ENCODE measurements at places on chromosomes 12 and 14. TPM values are rescaled to one million over a fixed set of nuclear protein-coding genes. Genes with fewer than 3 reads are reported as not detected.
A peak's percentile ranks its signal among the peaks of the same experiment; 100 is the strongest.

DNA sequence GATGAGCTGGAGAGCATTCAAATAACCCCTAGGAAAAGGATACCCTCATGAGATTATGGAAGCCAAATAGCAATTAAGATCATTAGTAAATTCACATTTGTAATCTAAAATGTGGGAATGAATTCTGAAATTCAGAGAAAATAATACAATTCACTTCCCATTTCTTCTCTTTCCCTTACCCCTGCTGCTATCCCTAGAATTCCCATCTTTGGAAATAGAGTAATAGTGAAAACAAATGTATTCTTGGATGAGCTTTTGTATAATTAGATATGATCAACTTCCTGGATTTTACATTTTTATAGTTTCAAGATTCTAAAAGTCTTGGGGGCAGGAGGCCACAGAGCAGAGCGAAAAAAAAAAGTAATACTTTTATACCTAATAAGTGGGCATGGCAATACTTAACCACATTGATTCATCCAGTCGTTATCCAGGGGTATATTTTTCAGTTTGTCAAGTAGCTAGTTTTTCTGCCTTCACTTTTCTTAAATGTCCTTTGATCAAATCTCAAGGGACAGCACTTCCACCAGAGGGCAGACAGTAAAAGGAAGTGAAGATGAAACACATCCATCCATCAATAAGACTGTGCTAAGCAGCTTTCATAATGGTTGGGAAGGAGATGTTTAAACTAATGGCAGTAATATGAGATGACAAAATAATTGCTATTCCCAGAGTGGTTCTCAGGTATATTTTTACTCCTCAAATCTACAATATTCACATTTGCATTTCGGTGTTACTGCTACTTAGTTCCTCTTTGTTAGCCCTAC, 401.3 kb downstream of the DIO2 start:
- no peak for DNase-seq
- no peaks in the 10 kb centered on the region for H3K4me1 ChIP-seq
- no peak overlapping the region for H3K27ac ChIP-seq
- no peak overlapping the region for H3K4me3 ChIP-seq
- H3K36me3 ChIP-seq: no peaks in the 10 kb centered on the region
- H3K27me3 ChIP-seq: no peaks in the 10 kb centered on the region

DNA sequence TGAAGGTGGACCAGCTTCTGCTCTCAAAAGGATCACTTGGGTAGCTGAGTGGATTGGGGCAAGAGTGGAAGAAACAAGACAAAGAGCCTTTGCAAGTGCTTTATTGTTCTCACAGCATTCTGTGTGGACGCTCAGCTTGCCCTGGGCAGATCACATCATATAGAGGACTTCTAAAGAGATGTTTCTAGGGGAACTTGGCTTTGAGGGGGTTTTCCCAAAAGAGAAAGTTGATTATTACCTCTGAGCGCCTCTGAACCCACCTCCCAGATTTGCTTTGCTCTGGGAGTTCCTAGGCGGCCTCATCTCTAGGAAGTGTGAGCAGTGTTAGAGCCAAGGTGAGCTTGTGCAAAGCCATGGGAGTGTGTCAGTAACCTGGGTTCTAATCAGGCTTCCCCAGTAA, 81.7 kb downstream of the RIN3 start:
- H3K4me1 ChIP-seq: no peaks in the 10 kb centered on the region
- H3K27ac ChIP-seq: no peak overlapping the region
- H3K4me3 ChIP-seq: no peak overlapping the region
- no peaks in the 10 kb centered on the region for H3K36me3 ChIP-seq

DNA sequence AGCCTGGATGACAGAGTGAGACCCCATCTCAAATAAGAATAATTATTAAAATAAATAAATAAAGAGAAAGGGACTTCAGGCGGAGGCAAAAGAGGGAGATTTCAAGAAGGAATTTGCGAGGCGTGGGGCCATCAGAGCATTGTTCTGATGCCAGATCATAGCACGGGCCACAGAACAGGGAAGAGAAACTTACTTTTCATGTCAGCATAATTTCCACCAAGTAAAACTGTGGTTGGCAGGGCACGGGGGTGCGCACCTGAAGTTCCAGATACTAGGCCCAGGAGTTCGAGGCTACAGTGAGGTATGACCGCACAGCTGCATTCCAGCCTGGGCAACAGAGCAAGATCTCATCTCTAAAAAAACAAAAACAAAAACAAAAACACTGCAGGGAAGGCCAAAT, 11.0 kb upstream of the PLBD1 start:
- no peaks in the 10 kb centered on the region for H3K4me1 ChIP-seq
- no peaks in the 10 kb centered on the region for H3K36me3 ChIP-seq
- no peaks in the 10 kb centered on the region for H3K27me3 ChIP-seq

DNA sequence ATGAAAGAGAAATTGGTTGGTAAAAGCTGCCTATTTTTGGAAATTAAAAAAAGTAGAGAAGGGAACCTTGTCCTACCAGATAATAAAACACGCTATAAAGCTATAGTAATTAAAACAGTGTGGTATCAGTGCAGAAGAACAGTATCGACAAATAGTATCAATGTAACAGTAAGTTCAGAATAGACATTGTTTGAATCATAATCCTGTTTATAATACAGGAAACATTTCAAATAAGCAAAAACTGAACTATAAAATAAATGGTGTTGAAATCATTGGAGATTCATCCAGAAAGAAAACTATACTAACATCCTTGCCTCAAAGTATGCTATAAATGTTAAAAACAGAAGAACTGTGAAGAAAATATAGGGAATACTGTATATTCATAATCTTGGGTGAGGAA, 54.2 kb upstream of the NAP1L1 start:
- H3K4me3 ChIP-seq: no peak overlapping the region
- H3K4me1 ChIP-seq: no peaks in the 10 kb centered on the region
- H3K27me3 ChIP-seq: no peaks in the 10 kb centered on the region

GRCh38 chr14:21525571-21525961, 580 bp downstream of the SALL2 start:
- peaks cover 21% of the 10 kb centered on the region for H3K27me3 ChIP-seq
- H3K4me1 ChIP-seq: peaks cover 3% of the 10 kb centered on the region
- no peaks in the 10 kb centered on the region for H3K36me3 ChIP-seq
- H3K27ac ChIP-seq: no peak overlapping the region

- H3K36me3 ChIP-seq: no peaks in the 10 kb centered on the region
- no peak for DNase-seq
- H3K27me3 ChIP-seq: no peaks in the 10 kb centered on the region
- H3K4me1 ChIP-seq: no peaks in the 10 kb centered on the region
- H3K27ac ChIP-seq: no peak overlapping the region
Measured at GRCh38 chr12:108240027-108240785, 98.9 kb downstream of the CMKLR1 start.

- H3K4me3 ChIP-seq: no peak overlapping the region
- H3K27ac ChIP-seq: no peak overlapping the region
- no peaks in the 10 kb centered on the region for H3K36me3 ChIP-seq
- no peaks in the 10 kb centered on the region for H3K27me3 ChIP-seq
Measured at GRCh38 chr14:88934351-88934806, 109.9 kb downstream of the TTC8 start.

GRCh38 chr12:113359939-113360748, 1.8 kb downstream of the PLBD2 start:
- H3K27ac ChIP-seq: no peak overlapping the region
- no peak for DNase-seq
- H3K4me1 ChIP-seq: peaks cover 6% of the 10 kb centered on the region
- H3K4me3 ChIP-seq: no peak overlapping the region

- no peaks in the 10 kb centered on the region for H3K27me3 ChIP-seq
- H3K36me3 ChIP-seq: no peaks in the 10 kb centered on the region
- no peak for DNase-seq
- no peak overlapping the region for H3K27ac ChIP-seq
- H3K4me3 ChIP-seq: no peak overlapping the region
Measured at GRCh38 chr14:68942296-68943035, 36.6 kb downstream of the ACTN1 start.

DNA sequence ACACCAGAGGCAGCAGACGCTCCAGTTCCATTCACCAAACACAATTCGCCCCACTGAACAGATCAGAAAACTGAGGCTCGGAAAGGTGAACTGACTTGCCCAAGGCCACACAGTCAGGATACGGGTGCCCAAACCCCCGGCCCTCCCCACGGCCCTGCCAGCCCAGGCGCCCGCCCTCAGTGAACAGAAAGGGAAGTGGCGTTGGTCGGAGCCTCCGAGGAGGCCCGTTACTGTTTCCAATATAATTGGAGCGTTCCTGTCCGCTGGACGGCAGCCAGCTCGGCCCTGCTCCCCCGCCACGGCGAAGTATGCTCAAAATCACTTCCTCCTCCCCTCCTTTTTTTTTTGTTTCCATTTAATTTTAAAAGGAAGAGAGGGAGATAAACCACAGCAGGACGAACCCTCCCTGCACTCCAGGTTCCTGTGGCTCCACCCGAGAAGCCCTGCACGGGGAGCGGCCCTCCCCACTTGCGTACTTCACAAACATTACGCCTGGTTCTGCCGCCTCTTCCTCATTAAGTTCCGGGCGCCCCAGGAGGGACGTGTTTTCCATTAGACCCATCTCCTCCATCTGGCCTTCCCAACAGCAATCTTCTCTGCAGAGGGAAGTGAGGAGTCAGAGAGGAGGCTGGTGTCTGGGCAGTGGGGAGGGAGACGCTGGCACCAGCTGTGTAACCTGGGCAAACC, 61.1 kb downstream of the NCOR2 start:
- no peak overlapping the region for H3K4me3 ChIP-seq
- DNase-seq: peak; percentile 75
- H3K27ac ChIP-seq: peak overlapping the region; percentile 51
- H3K36me3 ChIP-seq: no peaks in the 10 kb centered on the region

Gene CFAP73
- not detected for total RNA-seq

Gene EML1
- 47.8 TPM for total RNA-seq

Gene HSPA2
- 8.2 TPM for total RNA-seq

Gene KRT75
- not detected for total RNA-seq

Gene RND1
- total RNA-seq: 4.0 TPM

Gene CLEC2A
- not detected for total RNA-seq

Gene TAS2R9
- not detected for total RNA-seq

Gene KRT73
- total RNA-seq: not detected

Gene MYO1H
- total RNA-seq: not detected

Gene BRI3BP
- total RNA-seq: 8.2 TPM

Gene TPPP2
- total RNA-seq: not detected

Gene ZNF641
- total RNA-seq: 5.0 TPM

Gene MYF5
- not detected for total RNA-seq

Gene KLRC3
- total RNA-seq: not detected

Gene LHX5
- not detected for total RNA-seq
